NCI-H510A (cell line): ENCODE measurements at places on chromosomes 5 and 9.

GRCh38 chr9:72039532-72039931, 20.9 kb downstream of the C9orf57 start:
- no peak for DNase-seq

DNA sequence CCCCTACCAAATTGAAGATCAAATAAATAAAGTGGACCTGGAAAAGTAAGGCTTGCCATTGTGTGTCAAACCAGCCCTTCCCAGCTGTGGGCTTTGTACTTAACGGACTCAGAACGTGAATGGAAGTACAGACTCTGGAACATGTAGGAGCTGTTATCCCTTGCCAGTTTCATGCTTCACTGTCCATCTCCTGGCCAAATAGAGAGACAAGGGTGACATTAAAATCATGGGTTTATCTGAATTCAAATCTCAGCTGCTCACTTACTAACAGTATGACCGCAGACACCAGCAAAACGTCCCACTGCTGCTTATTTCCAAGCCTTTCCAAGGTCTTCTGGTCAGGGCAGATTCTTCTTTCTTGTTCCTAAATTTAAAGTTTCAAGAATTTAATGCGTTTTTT, 52.2 kb downstream of the EXOSC2 start:
- no peak for DNase-seq

- no peak for DNase-seq
Observed at GRCh38 chr5:134798468-134798867, 39.9 kb downstream of the DDX46 start.

GRCh38 chr5:139955053-139955605, 88.0 kb downstream of the NRG2 start:
- no peak for DNase-seq

- DNase-seq, result no peak
Observed at GRCh38 chr5:135032695-135032998, 1.4 kb downstream of the PITX1 start.

DNA sequence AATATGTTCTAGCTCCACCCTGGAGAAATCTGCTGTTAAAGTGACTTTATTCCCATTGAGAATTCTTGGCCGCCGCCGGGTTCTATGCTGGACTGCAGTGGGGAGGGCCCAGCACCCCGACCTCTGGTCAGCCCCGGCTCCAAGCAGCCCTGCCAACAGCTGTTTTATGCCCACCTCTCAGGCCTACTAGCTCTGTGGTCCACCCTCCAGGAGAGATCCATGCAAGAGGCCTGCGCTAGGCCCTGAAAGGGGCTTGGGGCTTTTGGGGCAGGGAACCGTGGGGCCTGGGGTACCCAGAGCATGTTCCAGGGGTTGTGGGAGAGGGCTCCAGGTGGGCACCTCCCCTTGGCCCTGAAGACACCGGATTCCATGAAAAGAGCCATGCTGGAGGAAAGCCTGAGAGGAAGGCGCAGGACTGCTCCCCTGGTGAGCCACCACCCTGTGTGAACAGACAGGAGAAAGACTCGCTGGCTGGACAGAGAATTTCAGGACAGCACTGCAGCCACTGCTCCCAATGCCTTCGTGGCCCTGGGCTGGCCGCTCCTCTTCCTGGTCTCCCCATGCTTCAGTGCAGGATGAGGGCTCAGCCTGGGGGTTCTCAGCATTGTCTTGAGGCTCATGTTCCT, 44.6 kb upstream of the RUFY1 start:
- no peak for DNase-seq

- no peak for DNase-seq
Observed at GRCh38 chr9:3008091-3008490, 164.2 kb upstream of the PUM3 start.
